ENCODE measurements at places on chromosomes 12 and 14.

GRCh38 chr12:51263341-51263740 is 6.9 kb downstream of the SMAGP start:
- DNase-seq, result no peak

DNA sequence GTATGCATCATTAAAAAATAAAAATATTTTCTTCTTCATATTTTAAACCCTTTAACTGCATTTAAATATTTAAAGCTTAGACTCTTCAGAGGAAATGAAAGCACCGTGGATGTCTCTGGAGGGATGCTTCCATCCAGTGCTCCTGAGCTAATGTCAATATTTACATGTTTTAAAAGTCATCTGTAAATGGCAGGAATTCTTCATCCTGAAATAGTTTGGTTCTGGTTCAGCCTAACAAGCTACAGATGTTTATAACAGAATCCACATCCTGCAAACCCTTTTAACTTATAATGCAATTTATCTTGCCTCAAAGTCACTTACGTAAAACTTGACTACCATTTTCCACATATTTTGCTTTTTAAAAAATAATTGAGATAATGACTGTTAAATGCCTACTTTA is 1207.3 kb downstream of the SLC16A7 start:
- DNase-seq, result no peak

- no peak for DNase-seq
These were observed 36.3 kb upstream of the MGAT4C start for GRCh38 chr12:86292480-86292879.

GRCh38 chr14:86388216-86388615 is 858.3 kb downstream of the FLRT2 start:
- DNase-seq, result no peak

DNA sequence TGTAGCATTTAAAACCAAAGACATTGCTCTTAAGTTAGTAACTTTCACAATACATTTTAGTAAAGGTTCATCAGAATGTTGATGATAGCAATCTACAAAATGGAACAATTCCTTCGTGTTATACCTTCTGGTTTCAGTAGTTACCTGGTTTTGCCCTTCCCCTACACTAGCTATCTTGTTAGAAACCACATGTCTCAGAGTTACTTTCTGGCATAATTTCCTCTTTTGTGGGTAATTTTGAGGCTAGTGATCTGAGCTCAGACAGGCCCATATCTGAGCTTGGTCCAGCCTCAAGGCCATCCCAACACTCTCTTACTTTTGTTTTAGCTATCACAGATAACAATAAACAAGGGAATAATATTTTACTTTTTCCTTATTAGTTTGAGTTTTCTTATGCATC is 196.9 kb downstream of the KITLG start:
- DNase-seq, result no peak

Data from fibroblast of skin of right quadriceps (primary cell).